ENCODE measurements at places on chromosomes 11 and 22.

DNA sequence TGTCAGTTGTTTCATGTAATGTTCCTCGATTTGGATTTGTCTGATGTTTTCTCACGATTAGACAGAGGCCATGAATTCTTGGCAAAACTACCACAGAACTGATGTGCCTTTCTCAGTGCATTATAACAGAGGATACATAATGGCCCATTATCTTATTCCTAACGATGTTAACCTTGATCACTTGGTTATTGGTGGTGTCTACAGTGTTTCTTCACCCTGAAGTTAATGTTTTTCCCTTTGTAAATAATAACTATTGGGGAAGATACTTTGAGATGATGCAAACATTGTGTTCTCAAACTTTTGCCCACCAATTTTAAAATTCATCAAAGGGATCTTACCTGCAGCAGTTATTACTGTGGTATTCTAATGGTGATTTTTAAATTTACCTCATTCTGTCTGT lies 13.1 kb downstream of the RAB6A start:
- DNase-seq, result no peak

DNA sequence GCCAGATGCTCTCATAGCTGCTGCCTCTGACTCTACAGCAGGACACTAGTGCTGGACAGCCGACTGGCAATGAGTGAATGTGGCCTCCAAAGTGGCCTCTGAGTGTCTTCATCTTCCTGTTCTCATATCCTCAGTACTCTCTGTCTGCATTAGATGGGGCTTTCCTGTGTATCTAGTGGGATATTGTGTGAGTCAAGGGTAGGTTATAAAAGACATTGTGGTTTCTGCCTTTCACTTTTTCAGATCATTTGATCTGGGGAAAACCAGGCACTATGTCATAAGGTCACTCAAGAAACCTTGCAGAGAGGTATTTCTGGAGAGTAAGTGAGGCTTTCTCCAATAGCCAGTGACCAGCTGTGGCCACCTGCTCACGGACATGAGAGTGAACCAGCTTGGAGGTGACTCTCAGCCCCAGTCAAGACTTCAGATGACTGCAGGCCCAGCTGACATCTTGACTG lies 333.6 kb upstream of the NCAM1 start:
- DNase-seq, result no peak

DNA sequence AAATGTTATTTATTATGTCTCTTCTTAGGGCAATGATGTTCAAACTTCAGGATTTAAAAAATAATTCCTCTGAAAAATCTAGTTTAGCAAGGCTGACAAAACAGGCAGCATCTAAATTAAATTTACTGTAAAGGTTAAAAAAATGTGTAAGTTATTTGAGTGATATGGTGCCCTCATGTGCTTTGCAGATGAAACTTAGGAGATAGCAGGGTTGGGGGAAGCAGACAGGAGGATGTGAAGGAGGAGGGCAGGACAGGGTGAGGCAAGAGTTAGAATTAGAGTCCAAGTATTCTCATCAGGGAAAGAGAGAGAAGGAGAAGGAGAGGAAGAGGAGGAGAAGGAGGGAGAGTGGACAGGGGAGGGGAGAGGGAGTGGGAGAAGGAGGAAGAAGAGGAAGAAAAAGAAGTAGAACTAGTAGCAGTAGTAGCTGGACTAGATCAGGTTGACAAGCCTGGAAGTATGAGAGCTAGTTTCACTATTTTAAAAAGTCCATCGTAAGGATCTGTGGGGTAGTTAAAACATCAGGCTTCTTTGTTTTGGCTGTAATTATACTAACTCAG lies 141.2 kb upstream of the SESN3 start:
- no peak for DNase-seq

DNA sequence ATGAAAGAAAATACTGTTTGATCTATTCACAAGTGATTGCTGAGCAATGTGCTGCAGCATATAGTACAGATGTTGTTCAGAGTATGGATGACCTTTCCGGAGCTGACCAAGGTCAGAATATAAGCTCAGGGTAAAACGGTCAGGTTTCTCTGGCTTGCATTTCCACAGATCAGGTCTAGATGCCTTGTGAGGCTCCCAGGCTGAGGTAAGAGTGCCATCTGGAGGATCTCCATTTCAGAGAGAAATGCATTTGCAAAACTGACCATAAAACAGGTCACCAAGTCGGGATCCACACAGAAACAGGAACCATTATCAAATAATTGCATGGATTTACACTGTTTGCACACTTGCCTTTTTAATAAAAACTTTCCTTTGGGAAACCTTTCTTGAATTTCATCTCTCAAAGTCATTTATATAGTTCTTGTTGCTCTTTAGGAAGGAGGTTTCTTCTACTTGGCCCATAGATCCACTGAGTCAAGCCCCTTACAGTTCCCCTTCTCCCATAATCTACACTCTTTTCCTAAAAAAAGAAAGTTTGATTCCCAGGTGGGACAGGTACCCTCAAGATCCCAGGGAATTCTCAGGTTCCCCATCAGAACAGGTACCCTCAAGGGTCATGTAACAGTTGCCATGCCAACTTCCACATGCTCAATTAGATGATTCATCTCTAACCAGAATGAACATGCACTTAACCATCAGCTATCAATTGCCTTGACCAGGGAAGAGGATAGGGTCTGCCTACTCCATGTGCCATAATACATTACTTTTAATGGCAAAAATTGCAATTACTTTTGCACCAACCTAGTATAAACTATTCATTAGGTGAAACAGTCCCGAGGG lies 25.0 kb upstream of the TMPRSS5 start:
- DNase-seq, result peak; percentile 52

GRCh38 chr11:118099838-118100556 lies 13.2 kb upstream of the SMIM35 start:
- no peak for DNase-seq

DNA sequence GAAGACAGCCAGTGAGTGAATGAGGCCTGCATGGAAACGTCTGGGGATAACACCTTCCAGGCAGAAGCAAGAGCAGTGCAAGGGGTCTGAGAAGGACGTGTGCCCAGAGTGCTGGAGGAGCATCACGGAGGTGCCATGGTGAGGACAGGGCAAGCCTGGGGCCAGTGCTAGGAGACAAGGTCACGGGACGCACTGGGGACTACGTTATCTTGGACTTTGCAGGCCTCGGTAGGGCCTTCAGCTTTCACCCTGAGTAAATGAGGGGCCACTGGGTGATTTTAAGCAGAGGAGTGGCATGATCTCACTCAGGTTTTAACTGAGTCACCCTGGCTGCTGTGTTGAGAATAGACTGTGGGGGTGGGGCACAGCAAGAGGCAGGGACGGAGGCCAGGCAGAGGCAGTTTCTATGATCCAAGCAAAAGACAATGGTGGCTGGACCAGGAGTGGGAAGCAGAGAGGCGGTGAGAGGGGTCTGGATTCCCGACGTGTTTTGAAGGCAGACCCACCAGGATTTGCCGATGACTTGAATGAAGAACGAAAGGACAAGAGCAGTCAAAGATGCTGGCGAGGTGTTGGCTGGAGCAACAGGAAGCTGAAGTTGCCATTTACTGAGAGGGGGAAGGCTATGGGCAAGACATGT lies 102.7 kb upstream of the PARVA start:
- no peak for DNase-seq

GRCh38 chr22:25366408-25366807 lies 147.0 kb downstream of the CRYBB2 start:
- no peak for DNase-seq

DNA sequence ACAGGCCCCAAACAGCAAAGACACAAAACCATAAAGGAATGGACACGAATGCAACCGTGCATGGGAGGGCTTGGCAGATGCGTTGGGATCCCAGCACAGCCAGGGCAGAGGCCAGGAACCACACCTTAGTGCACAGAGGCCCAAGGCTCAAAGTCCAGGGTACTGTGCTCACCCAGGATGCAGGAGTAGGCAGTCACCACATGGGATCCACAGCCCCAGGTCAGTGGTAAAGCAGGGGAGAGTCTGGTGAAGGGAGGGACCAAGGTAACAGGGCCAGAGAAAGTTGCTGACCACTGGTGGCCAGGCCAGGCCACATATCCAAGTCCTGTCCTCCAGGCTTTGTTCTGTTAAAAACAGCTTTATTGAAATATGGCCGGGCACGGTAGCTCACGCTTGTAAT lies 6.5 kb upstream of the CERK start:
- no peak for DNase-seq

- peak; percentile 75 for DNase-seq
Observed at GRCh38 chr22:40033586-40034380, 39.0 kb downstream of the FAM83F start.

Measured in NCI-H2171 (cell line).